ENCODE measurements at places on chromosomes 5 and 9.

GRCh38 chr5:158007336-158007735, 148.4 kb upstream of the CLINT1 start:
- DNase-seq = no peak

GRCh38 chr9:21782205-21782604, 20.2 kb upstream of the MTAP start:
- DNase-seq = no peak

DNA sequence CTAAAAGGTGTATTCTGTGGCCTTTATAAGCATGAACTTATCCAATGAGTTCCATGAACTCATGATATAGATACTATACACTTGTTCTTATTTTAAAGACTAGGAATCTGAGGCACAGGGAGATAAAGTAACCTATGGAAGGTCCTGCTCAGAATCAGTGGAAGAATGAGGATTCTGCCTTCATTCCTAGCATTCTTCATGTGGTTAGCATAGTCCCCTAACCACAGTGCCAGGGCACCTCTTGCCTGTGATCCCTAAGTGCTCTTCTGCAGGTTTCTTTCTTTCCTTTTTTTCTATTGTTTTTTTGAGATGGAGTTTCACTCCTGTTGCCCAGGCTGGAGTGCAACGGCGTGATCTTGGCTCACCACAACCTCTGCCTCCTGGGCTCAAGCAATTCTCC, 174.1 kb downstream of the C9orf152 start:
- DNase-seq = no peak

DNA sequence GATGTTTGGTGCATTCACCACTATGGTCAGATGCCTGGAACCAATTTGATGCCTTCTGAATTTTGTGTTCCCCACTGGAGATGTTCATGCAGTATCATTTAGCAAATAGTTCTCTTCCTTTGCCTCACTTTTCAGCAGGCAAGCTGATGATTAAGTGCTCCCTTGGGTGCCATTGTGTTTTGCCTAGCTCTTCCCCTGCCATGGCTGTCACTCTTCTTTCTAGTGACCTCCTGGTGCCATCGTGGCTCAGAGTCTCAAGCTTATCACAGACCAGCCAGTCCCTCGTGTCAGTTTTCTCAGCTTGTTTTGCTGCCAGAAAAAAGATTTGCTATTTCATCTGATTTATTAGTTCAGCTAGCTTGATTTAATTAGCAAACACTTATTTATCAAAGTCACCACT, 41.3 kb downstream of the IL31RA start:
- no peak for DNase-seq
